Sigmoid colon (tissue), 7 donors: ENCODE measurements at places on chromosomes 1 and 21. TPM values are rescaled to one million over a fixed set of nuclear protein-coding genes. Genes with fewer than 3 reads are reported as not detected.

- H3K36me3 ChIP-seq = no peaks in the 10 kb centered on the region
- H3K4me3 ChIP-seq = no peak overlapping the region
- DNase-seq = no peak
- H3K27ac ChIP-seq = no peak overlapping the region
Observed at GRCh38 chr1:166960858-166961474, 14.4 kb downstream of the ILDR2 start.

GRCh38 chr1:206693029-206693428 is 8.3 kb downstream of the MAPKAPK2 start:
- no peaks in the 10 kb centered on the region for H3K36me3 ChIP-seq
- peaks cover 96% of the 10 kb centered on the region for H3K4me1 ChIP-seq
- no peaks in the 10 kb centered on the region for H3K27me3 ChIP-seq
- peak overlapping the region; percentile 94 for H3K27ac ChIP-seq

DNA sequence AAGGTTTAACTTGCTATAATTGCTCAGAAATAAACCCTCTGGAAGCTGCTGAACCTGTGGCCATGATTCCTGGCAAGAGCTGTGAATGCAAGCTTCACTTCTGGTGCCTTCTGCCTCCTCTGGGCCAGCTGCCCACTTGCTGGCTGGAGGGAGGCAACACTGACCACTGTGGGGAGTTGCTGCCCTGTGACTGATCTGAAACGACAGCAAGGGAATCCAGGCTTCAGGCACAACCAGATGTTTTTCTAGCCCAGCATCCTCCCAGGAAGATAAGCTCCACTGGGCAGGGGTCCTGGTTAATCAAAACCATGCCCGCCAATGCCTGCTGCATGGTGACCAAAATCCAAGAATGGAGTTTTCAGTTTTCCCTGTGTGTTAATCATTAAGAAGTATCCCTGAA is 180.0 kb upstream of the HMGB4 start:
- H3K4me3 ChIP-seq = no peak overlapping the region
- no peak for DNase-seq
- no peaks in the 10 kb centered on the region for H3K36me3 ChIP-seq
- no peaks in the 10 kb centered on the region for H3K4me1 ChIP-seq

DNA sequence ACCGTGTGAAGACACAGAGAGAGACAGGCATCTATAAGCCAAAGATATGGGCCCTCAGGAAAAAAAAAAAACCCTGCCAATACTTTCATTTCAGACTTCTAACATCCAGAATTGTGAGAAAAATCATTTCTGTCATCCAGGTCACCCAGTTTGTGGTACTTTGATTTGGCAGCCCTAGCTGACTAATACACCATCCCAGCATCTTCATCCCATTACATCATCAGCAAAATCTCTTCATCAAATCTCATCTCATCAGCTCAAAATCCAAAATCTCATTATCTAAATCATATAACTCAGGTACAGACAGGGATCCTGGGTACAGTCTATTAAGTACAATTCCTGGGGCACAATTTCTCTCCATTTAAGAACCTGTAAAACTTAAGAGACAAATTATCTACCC is 51.9 kb upstream of the GJA8 start:
- DNase-seq = no peak
- no peaks in the 10 kb centered on the region for H3K4me1 ChIP-seq
- H3K27ac ChIP-seq = no peak overlapping the region
- H3K27me3 ChIP-seq = no peaks in the 10 kb centered on the region
- H3K4me3 ChIP-seq = no peak overlapping the region
- no peaks in the 10 kb centered on the region for H3K36me3 ChIP-seq

GRCh38 chr1:96749618-96750017 is 28.0 kb downstream of the PTBP2 start:
- H3K27me3 ChIP-seq = no peaks in the 10 kb centered on the region
- H3K4me1 ChIP-seq = peaks cover 19% of the 10 kb centered on the region

- no peaks in the 10 kb centered on the region for H3K27me3 ChIP-seq
- H3K4me1 ChIP-seq = no peaks in the 10 kb centered on the region
- no peak overlapping the region for H3K27ac ChIP-seq
- no peak for DNase-seq
Observed at GRCh38 chr1:158649052-158649451, 37.5 kb downstream of the SPTA1 start.

The FAM78B gene
- 2.8 TPM for total RNA-seq
